ENCODE measurements at places on chromosomes 16 and 17.

DNA sequence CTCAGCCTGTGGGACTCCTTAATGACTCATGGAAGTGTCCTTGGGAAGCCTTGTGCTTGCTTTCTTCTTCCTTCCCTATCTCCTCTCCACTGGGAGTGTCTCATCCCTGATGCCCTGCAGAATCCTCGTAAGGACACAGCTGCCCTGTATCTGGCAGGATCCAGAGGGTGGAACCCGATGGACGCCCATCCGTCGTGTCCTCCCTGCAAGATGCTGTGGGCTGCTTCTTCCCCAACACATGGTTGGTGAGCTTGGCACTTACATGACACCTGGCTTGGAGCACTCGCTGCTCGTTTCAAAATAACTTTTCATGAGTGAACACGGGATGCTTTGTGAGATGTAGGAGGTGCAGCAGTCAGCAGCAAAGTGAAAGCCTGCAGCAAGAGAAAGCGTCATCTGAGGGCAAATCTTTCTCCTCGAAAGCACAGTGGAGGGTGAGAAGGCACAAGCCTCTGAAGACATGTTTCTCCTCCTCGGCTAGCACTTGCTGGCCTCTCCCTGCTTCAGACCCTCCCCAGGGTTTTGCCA, 3.3 kb downstream of the CCL15 start:
- no peak for DNase-seq

DNA sequence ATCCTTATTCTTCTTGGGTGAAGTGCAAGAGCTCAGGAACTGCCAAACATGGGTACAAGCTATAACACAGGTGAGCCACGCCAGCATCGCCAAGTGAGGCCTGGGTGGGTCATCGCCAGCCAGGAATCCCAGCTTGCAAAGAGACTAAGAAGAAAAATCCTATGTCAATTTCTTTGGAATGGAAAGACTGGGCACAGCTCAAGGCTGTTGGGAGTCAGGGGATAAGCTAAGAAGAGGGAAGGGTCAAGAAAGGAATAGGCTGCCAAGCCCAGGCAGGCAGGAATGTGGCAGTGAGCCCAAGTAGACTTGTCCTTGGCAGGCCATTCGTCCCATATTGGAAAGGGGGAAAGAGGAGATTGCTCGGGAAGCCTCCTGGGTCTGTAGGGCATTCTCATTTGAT, 191.4 kb upstream of the CDH5 start:
- no peak for DNase-seq

- DNase-seq = no peak
Measured at GRCh38 chr16:11784038-11784369, 13.1 kb downstream of the ZC3H7A start.

DNA sequence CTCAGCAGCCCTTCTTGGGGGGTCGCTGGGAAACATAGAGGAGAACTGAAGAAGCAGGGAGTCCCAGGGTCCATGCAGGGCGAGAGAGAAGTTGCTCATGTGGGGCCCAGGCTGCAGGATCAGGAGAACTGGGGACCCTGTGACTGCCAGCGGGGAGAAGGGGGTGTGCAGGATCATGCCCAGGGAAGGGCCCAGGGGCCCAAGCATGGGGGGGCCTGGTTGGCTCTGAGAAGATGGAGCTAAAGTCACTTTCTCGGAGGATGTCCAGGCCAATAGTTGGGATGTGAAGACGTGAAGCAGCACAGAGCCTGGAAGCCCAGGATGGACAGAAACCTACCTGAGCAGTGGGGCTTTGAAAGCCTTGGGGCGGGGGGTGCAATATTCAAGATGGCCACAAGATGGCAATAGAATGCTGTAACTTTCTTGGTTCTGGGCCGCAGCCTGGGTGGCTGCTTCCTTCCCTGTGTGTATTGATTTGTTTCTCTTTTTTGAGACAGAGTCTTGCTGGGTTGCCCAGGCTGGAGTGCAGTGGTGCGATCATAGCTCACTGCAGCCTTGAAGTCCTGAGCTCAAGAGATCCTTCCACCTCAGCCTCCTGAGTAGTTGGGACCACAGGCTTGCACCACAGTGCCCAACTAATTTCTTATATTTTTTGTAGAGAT, 3.4 kb downstream of the STH start:
- peak; percentile 16 for DNase-seq

- DNase-seq = no peak
Measured at GRCh38 chr16:85136213-85136701, 24.0 kb upstream of the CIBAR2 start.

GRCh38 chr17:3929764-3930163, 13.5 kb upstream of the P2RX1 start:
- no peak for DNase-seq

GRCh38 chr17:77034677-77035424, 105.9 kb upstream of the SEC14L1 start:
- no peak for DNase-seq

- DNase-seq = no peak
Measured at GRCh38 chr16:73177729-73178295, 129.9 kb upstream of the ZFHX3 start.

- DNase-seq = no peak
Measured at GRCh38 chr17:15232517-15232915, 32.6 kb downstream of the PMP22 start.

DNA sequence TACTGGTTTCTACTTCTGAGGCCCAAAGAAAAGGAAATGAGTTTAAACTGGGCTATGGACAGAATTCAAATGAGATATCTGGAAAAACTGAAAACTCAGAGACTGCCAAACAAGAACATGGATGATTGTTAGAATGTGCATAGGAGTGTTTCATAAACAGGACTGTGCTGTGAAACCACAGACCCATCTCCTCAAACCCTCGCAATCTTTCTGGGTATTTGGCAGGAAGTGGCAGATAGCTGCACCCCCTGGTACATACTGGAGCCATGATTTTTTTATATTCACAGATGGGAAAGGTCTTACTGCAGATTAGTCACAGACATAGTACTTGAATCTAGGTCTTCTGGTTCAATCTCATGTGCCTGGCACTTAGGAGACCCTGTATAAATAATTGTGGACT, 145.0 kb downstream of the CCDC182 start:
- DNase-seq = no peak

- DNase-seq = peak; percentile 62
Measured at GRCh38 chr16:3106205-3106928, 6.0 kb upstream of the ZNF205 start.

GRCh38 chr17:81276781-81277180, 18.3 kb downstream of the SLC38A10 start:
- no peak for DNase-seq

- DNase-seq = no peak
Measured at GRCh38 chr16:15521758-15522509, 87.5 kb downstream of the BMERB1 start.

DNA sequence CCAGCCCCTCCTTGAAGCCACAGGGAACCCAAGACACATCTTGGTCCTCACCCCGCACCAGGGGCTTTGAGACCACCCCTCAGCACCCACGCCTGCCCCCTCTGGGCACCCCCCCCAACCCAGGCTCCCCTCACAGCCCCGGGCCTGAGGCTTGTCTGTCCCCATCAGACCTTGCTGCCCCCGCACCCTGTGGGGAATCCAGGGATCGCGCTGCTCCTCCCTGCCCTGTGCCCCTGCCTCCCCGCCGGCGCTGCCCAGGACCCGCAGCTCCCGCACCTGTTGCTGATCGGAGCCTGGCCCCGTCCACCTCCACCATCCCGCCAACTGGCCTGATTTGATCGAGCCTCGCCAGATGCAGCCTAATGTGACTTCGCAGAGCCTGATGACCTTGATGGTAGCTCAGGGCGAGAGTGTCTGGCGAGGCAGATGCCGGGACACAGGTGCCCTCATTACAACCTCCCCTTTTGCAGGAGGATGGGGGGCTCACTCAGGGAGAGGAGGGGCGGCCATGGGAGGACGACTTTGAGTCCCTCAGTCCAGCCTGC, 29.0 kb downstream of the SLC25A10 start:
- DNase-seq = no peak

- DNase-seq = no peak
Measured at GRCh38 chr17:9843152-9844010, 17.7 kb downstream of the GLP2R start.

- DNase-seq = no peak
Measured at GRCh38 chr17:1078831-1079561, 82.1 kb downstream of the TIMM22 start.

DNA sequence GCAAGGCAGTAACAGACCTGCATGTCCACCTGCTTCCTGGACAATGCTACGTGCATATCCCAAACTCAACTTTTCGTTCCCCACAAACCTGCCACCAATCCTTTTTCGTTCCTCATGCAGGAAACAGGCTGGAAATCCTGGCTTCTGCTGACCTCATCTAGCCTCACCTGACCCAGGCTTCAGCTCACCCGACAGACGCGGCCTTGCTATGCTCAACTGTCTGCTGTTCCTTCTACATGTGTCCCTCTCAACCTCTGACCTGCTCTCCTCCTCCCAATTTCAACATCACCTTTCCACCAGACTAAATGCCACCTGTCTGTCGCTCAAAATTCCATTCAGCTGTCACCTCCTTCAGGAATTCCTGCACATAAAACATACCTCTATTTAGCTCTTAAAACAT, 44.5 kb downstream of the XPO6 start:
- no peak for DNase-seq

GRCh38 chr17:43477832-43478634, 5.7 kb upstream of the DHX8 start:
- DNase-seq = no peak

- DNase-seq = peak; percentile 7
Measured at GRCh38 chr17:55295411-55296170, 30.8 kb downstream of the HLF start.

DNA sequence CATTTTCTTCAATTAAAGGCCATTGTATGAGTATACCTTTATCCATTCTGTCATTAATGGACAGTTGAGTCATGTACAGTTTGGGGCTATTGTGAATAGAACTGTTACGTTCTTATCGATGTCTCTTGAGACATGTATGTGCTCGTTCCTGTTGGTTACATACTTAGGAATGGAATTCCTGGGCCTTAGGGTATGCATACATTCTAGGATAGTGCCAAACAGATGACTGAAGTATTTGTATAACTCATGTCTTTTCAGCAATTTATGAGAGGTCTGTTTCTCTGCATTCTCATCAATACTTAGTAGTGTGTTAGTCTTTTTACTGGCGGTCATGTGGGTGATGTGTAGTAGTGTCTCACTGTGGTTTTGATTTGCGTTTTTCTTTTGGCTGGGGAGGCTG, 81.2 kb downstream of the USP22 start:
- no peak for DNase-seq

DNA sequence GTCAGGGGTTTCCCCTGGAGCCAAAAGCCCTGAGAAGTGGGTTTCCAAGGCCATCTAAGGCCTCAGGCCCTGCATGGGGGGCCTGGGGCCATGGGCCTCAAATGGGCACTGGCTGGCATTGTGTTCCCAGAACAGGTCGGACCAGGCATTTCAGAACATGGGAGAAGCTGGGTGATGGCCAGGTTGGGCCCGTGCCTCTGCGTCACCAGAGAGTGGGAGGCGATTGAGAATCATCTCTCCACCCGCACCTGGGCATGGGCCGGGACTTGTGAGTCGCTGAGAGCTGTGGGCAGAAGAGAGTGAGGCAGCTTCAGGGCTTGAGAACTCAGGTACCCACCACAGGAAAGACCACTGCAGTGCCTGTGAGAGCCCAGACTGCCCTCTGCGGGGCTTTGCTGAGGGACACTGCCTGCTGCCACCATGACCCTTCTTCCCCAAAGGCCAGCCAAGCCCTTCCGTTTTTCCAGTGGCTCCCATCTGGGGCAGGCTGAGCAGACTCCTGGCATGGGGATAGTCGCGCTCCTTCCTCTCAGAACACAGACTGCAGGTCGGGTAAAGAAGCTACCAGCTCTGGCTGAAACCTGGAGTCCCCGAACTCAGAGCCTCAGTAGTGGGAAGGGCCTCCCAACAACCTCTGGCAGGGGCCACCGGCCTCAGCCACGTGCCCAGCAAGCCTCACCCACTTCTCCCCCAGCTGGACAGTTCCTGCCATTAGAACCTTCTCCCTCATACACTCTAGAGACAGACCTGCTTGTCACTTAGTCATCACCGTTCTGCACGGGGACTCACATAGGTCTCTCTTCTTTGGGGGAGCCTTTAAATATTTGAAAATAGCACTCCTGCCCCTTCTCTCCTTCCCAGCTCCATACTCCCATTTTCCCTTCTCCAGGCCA, 1.6 kb downstream of the RAB11FIP4 start:
- DNase-seq = no peak

DNA sequence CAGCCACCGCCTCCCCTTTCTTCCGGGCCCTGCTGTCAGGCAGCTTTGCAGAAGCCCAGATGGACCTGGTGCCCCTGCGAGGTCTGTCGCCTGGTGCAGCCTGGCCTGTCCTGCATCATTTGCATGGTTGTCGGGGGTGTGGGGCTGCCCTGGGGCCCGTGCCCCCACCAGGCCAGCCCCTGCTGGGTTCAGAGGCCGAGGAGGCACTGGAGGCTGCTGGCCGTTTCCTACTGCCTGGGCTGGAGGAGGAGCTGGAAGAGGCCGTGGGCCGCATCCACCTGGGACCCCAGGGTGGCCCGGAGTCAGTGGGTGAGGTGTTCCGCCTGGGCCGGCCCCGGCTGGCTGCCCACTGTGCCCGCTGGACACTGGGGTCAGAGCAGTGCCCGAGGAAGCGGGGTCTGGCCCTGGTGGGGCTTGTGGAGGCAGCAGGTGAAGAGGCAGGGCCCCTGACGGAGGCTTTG, 5.5 kb upstream of the TGFB1I1 start:
- DNase-seq = no peak

DNA sequence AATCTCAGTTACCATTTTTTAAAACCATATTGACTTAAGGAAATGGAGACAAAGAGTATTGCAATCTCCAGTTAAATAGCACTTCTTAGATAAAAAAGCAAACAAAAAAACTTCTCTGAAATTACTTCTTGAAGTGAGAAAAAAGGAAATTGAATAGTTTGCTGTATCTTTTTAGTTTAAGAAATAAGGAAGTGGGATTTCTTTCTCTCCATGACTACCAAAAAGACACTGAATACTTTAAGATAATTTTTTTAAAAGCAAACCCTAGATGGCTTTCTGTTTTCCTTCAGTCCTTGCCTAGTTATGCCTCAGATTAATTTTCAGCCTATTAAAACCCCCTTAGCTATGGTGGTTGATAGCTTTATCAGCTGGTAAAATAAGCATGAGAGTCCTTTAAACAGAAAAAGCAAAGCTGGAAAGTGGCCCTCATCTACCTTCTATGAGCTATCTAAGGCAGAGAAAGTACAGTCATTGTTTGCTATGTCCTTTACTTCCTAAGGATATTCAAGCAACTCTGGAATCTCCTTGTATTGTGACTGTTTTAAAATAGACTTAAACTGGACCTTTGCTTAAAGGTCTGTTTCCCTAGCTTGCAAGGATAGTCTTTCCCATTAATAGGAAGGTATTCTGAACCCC, 28.6 kb downstream of the TPPP3 start:
- DNase-seq = no peak

DNA sequence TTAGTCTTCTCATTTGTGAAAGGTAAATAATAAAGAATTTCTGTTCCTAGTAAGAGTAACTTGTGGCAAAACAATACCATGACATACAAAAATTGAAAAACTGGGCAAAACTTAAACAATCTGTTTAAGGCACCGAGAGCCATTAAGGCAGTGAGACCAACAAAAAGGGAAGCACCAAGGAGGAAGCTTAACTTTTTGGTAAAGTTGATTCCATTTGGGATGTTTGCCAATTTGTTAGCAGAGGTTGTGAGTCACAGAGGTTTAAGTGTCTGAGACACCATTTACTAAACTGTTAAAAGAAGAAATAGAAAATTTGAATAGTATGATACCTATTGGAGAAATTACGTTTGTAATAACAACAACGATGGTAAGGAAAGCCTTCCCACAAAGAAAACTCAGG, 4.9 kb downstream of the SLC35G3 start:
- no peak for DNase-seq
